NCI-H1092 treated with DMSO at 0.1 percent for 48 hours (cell line): ENCODE measurements at places on chromosomes 1 and 21.
A peak's percentile ranks its signal among the peaks of the same experiment; 100 is the strongest.

- no peak for DNase-seq
Measured at GRCh38 chr1:200919386-200919785, 24.7 kb downstream of the INAVA start.

DNA sequence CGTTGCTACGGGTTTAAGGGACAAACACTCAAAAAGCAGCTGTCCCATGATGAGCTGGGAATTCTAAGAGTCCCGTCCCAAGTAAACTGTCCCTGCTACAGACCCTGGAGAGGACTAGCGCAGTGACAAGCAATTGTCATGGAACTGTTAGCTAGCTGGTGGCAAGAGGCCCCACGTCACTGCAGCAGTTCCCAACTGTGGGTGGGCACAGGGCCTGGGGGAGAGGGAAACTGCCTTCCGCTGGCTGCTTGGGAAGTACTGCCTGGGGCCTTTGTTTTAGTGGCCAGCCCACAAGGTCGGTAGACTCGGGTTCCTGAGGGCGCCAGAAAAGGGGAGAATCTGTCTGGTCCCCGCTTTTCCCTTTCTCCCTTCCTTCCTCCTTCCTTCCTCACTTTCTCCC lies 97.4 kb downstream of the LACTBL1 start:
- DNase-seq: no peak

- no peak for DNase-seq
Measured at GRCh38 chr1:1421907-1422464, 910 bp upstream of the ANKRD65 start.

DNA sequence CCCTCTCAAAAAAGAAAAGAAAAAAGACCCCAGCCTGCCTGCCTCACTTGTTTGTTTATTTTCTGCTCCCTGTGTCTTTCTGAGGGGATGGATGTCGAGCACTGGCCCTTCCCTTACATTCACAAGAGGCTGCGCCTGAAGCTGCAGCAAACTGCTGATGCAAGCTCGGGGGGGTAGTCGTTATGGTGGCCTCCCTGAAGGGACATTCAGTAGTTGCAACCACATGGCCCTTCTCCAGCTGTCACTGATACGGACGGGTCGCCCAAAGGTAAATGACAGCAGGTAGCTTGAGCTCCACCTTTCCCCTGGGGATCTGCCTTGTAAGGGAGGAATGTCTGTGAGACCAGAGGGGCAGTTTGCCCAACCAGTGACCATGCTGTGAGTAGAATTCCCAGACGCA lies 17.7 kb downstream of the PLEKHM2 start:
- DNase-seq: no peak

DNA sequence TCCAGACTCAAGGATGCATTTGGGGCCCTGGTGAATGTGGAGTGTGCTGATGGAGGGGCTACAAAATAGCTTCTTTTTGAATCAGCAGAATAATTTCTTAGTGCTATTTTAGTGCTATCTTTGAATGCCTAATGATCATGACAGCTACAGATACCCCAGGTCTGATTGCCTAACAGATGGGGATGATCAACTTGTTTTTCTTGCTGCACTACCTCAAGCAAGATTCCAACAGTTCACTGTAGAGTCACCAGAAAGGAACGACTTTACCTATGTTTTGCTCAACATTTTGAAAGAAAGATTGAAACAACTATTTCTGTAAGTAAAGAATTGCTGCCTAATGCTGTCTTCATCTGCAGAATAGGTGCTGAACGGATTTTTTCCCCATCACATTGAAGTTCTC lies 42.6 kb upstream of the VAV3 start:
- no peak for DNase-seq

- no peak for DNase-seq
Measured at GRCh38 chr1:246526915-246527314, 19.8 kb upstream of the SMYD3 start.

DNA sequence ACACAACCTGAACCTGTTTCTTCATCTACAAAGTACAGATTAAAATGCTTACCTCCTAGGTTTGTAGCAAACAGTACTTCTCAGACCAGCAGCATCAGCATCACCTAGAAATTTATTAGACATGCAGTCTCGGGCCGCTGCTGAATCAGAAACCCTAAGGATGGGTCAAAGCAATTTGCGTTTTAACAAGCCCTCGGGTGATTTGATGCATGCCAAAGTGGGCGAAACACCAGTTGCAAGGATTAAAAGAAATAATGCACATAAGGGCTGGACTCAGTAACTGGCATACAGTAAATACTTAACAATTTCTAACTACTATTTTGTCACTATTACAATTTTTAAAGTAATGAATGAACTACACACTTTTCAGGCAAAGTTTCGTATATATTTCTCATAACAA lies 47.5 kb downstream of the SH3GLB1 start:
- DNase-seq: no peak

DNA sequence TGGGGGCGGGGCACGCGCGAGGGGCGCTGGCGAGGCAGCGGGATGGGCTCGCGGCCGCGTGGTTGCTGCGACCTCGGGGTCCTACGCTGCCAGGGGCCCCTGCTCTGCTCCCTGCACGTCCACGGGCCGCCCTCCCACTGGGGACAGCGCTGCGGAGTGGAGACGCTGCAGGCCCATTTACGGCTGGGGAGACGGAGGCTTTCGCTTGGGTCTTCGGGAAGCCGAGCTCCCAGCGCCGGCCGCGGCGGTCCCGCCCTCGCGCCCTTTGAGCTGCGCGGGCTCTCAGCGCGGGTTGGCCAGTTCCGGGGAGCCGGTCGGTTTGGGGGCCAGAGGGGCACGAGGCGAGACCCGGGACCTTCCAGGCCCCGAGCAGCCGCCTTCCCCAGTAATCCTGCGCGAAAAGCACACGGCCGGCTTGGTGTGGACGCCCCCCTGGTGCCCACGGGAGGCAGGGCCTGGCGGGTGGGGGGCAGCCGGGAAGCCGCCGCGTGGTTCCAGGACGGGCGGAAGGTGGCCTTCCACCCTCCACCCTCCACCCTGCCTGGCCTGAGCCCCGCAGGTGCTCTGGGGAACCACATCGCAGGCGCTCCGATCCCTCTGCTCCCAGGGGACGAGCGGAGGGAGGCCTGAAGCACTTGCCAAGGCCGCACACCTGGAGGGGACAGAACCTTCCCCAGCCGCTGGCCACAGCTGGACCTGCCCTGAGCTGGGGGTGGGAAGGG lies 570 bp upstream of the PEX10 start:
- DNase-seq: no peak

DNA sequence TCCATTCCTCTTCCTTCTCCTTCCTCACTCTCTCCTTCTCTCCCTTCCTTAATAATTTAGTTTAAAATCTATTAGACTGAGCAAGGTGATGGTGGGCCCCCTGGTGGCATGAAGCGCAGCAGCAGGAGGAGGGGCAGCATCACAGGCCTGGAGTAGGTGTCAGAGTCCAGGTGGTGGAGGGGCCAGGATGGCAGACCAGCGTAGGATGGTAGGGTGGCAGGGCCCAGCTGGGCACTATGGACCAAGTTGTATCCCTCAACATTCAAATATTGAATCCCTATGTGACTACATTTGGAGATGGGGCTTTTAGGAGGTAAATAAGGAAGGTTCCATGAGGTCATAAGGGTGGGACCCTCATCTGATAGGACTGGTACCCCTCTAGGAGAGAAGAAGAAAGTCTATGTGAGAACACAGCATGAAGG lies 61.0 kb downstream of the WDR4 start:
- DNase-seq: peak; percentile 40

GRCh38 chr1:83606416-83606955 lies 392.4 kb downstream of the TTLL7 start:
- no peak for DNase-seq

GRCh38 chr21:25895565-25896205 lies 160.9 kb downstream of the GABPA start:
- DNase-seq: no peak

DNA sequence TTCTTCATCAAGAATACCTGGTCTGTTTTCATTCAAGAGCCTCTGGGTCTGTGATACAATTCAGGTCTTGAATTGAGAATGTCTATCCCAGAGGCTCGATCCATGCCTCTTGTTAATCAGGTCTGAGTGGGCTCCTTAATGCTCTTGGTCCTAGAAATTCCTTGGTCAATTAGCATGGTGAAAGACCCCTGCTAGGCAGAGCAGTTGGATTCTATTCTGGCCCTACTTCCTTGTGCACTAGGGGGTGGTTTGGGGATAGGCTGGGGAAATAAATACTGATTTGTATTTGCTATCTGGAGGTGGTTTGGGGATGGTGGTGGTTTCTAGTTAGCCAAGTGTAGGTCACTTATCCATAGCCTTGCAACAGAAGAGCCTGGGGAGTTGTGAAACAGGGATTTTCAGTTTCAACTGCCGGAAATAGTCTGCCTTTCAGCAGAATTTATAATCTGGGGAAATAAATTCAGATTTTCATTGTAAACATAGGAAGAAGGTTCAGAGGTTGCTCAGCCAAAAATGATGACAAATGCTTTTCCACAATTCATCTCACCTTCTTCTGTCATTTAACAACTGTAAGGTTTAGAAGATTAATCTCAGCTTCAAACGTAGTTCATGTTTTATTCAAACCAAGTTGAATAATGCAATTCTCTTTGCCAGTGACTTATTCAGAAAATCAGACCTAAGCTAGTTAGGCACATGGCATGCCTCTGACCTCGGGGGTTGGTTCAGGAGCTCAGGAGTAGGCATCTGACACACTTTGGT lies 22.2 kb upstream of the SCAF4 start:
- no peak for DNase-seq

- DNase-seq: peak; percentile 39
Measured at GRCh38 chr21:26717146-26717739, 128.0 kb downstream of the ADAMTS1 start.

DNA sequence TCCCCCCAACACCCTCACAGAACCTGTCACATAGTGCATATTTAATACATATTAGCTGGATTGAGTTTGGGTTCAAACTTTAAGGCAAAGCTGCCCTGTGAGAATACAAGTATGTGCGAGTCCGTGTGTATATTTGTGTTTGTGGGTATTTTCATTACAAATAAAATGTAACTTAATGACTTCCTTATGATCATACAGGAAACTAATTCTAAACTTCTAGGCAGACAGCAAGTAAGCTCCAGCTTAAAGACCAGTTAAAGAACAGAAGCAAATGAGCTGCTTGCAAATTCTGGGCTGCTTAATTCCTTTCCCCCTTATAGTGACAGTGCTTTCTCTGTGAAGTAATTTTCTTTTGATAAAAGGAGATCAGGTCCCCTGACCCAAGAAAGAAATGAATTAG lies 437.6 kb downstream of the TTLL7 start:
- no peak for DNase-seq

- no peak for DNase-seq
Measured at GRCh38 chr1:50829014-50829958, 130.8 kb downstream of the FAF1 start.

DNA sequence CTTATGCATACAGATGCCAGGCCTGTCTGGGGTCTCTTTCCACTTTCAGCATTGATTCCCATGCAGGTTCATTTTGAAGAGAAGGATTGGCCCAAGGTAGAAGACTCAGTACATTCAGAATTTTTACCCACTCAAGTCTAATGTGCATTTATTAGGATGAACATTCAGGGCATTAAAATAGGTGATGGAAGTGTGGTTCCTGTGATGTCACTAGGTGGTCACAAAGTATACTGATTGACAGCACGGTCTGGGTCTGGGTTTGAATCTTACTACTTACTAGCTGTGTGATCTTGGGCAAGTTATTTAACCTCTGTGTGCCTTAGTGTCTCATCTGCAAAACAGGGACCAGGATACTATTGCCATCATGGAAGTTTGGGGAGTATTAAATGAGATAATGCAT lies 711 bp upstream of the ZNF648 start:
- no peak for DNase-seq

GRCh38 chr1:97006044-97006661 lies 284.6 kb downstream of the PTBP2 start:
- no peak for DNase-seq

GRCh38 chr1:246815693-246816270 lies 91.6 kb downstream of the SCCPDH start:
- no peak for DNase-seq

DNA sequence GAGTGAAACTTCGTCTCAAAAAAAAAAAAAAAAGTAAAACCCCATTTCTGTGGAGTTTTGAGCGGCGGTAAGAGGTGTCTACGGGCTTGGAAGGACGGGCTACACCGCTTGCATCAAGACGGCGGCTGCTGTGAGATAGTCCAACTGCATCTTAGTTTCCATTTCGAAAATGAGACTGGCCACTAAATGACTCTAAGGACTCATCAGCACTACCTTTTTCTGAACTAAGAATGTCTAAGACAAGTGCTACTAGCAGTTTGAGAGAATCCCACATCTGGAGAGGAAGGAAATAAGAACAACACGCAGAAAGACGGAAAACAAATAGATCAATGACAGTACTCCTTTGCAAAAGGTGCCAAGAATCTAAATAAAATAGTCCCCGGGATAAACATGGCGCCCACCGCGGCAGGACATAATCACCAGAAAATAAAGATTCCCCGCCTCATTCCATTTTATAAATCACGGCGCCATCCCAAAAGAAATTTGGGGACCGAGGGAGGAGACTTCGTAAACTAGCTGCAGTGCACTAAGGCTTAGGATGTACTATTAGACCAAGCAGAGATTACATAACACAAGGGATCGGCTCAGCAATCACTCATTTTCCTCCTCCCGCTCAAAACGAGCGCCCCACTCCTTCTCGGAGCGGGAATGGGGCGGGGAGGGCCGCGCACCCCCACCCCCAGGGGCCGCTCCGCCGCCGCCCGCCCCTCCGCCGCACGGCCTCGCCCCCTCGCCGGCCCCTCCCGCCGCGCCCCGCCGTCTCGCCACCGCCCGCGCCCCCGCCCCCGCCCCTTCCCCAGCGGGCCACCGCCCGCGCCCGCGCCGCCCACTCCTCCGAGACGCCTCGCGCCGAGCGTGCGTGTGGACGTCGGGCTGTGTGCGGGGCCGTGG lies 1.1 kb downstream of the POGZ start:
- peak; percentile 77 for DNase-seq
